Upper lobe of right lung (tissue), 1 donor: ENCODE measurements at places on chromosomes 12 and 14. TPM values are rescaled to one million over a fixed set of nuclear protein-coding genes. Genes with fewer than 3 reads are reported as not detected.

- no peak overlapping the region for H3K27ac ChIP-seq
- no peaks in the 10 kb centered on the region for H3K27me3 ChIP-seq
- no peaks in the 10 kb centered on the region for H3K36me3 ChIP-seq
- no peak overlapping the region for H3K4me3 ChIP-seq
- no peaks in the 10 kb centered on the region for H3K4me1 ChIP-seq
These were observed 117.6 kb upstream of the PWP1 start for GRCh38 chr12:107567876-107568619.

GRCh38 chr14:68137704-68138619, 318.4 kb downstream of the RAD51B start:
- DNase-seq, result no peak
- H3K27me3 ChIP-seq, result no peaks in the 10 kb centered on the region
- H3K4me1 ChIP-seq, result peaks cover 20% of the 10 kb centered on the region

- H3K36me3 ChIP-seq, result no peaks in the 10 kb centered on the region
- H3K4me3 ChIP-seq, result no peak overlapping the region
- no peaks in the 10 kb centered on the region for H3K27me3 ChIP-seq
- no peak for DNase-seq
- no peak overlapping the region for H3K27ac ChIP-seq
These were observed 11.9 kb upstream of the METAP2 start for GRCh38 chr12:95462081-95462480.

- H3K27me3 ChIP-seq, result no peaks in the 10 kb centered on the region
- no peak overlapping the region for H3K27ac ChIP-seq
- H3K36me3 ChIP-seq, result no peaks in the 10 kb centered on the region
- H3K4me3 ChIP-seq, result no peak overlapping the region
- no peaks in the 10 kb centered on the region for H3K4me1 ChIP-seq
These were observed 41.1 kb downstream of the GNG2 start for GRCh38 chr14:51901475-51902024.

DNA sequence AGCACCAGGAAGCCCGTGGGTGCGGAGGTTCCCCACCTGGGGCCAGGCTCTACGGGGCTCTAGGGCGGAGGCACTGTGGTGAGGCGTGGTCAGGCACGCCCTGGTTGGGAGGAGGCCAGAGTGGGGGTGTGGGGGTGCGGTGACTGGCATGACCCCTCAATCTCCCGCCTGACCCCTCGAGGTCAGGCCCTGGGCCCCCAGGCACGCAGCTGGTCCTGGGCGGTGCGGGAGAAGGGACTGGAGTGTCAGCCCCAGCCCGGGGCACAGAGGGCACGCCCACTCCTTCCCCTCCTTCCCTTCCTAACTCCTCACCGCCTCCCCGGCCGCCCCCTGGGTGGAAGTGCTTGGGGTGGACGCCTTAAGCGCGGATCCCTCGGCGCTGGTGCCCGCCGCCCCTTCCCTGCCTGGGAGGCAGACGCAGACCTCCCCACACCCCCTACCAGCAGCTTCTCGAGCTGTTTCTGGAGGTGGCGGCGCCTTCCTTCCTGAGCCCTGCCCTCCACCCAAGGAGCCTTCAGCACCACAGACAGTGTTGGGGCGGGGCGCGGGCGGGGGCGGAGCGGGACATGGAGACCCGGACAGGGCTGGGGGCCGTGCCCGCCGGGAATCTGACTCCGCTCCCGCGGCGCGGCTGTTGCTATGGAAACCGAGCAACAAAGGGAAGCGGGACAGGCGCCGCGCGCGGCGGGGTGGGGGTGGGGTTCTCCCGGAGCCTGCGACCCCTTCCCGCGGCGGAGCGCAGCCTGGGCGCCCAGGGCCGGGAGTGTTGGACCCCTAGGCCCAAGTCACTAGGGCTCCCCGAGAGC, 741 bp upstream of the CRIP2 start:
- peaks cover 12% of the 10 kb centered on the region for H3K27me3 ChIP-seq
- peak overlapping the region; percentile 88 for H3K27ac ChIP-seq
- DNase-seq, result peak; percentile 93

WNT1 gene
- total RNA-seq, result not detected

DNA sequence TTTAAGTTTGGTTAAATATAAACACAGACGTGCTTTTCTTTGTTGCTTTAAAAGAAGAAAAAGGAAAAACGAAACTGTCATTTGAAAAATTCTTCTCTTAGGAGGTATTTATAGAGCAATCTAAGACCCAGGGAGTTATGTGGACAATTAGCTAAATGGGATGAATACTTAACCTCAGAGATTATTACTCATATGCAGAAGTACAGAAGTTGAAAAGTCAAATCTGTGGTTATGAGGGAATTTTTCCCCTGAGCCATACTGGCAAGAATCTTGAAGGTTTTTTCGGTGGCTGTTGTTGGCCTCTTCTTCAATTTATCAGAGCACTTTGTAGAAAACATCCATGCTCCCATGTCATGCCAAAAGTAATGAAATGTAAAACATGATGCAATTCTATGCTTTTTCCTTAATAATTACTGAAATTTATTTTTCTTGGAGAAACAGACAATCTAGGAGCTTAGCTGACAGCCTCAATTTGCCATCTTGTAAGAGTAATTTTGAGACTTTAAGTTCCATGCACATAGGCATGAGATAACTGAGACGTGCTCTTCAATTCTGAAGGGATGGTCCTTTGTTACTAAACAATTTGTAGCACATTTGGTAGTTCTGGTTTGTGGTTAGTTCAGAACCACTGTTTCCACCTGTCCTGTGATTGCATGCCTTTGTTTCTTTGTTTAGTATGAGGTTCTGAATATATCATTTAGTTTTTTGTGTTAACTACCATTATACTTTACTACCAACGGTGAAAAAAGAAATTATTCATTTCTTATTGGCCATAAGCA, 126.6 kb downstream of the BCAT1 start:
- DNase-seq, result no peak
- H3K27ac ChIP-seq, result no peak overlapping the region
- no peak overlapping the region for H3K4me3 ChIP-seq
- no peaks in the 10 kb centered on the region for H3K36me3 ChIP-seq
- no peaks in the 10 kb centered on the region for H3K27me3 ChIP-seq

KRT74 gene
- total RNA-seq, result not detected

- H3K4me1 ChIP-seq, result no peaks in the 10 kb centered on the region
- DNase-seq, result no peak
- H3K4me3 ChIP-seq, result no peak within 1 kb of the TSS
- H3K27me3 ChIP-seq, result peaks cover 19% of the 10 kb centered on the region
- H3K27ac ChIP-seq, result no peak within 1 kb of the TSS
These were observed at the start of gene KRT75 for GRCh38 chr12:52434081-52434733. TSS of gene KRT75 (minus strand) at chr12:52434371. CDS start at chr12:52434304, 67 bp downstream.

AKAP5 gene
- 3.6 TPM for total RNA-seq

DNA sequence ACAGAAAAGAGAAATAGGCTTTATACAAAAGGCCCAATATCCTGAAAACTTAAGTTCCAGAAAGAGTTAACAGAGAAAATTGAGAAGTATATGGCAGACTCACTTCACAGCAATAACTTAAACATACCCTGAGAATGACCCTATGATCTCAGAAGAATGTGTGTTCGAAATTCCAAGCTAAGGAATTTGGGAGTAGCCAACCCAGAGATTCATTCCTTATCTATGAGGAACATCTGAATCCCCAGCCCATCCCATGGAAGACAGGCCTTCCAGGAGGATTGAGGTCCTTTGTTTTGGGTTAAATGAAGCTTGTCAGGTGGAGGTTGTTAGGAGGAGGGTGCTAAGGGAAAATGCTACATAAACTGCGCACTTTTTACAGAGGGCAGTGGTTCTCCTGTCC, 7.5 kb upstream of the SAV1 start:
- DNase-seq, result no peak
- no peaks in the 10 kb centered on the region for H3K27me3 ChIP-seq
- no peak overlapping the region for H3K4me3 ChIP-seq
- H3K4me1 ChIP-seq, result no peaks in the 10 kb centered on the region

DNA sequence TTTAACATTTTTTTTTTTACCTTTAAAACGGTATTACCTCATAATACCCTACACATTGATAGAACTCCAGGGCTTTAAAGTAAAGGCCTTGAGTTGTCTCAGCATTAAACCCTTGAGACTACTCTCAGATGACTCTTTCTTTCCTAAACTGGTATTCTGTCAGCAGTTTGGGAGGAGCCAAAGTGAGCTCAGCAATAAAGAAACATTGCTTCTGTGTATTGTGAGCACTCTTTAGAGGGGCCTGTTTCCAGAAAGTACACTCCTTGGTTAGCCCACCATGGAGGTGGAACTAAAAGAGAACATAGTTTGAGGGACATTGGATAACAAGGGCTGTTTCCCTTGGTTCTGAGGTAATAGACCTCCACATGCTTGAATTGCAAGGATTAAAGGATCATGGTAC, 20.4 kb downstream of the MAP3K12 start:
- no peak overlapping the region for H3K4me3 ChIP-seq
- no peak for DNase-seq
- H3K27me3 ChIP-seq, result no peaks in the 10 kb centered on the region
- H3K4me1 ChIP-seq, result peaks cover 11% of the 10 kb centered on the region
- peaks cover 100% of the 10 kb centered on the region for H3K36me3 ChIP-seq

POTEG gene
- total RNA-seq, result not detected

GRCh38 chr12:68537571-68537970, 73.1 kb upstream of the RAP1B start:
- no peak overlapping the region for H3K4me3 ChIP-seq
- DNase-seq, result no peak
- no peak overlapping the region for H3K27ac ChIP-seq
- H3K36me3 ChIP-seq, result no peaks in the 10 kb centered on the region
- no peaks in the 10 kb centered on the region for H3K27me3 ChIP-seq

GRCh38 chr12:85060916-85061315, 24.8 kb downstream of the LRRIQ1 start:
- no peak overlapping the region for H3K27ac ChIP-seq
- H3K27me3 ChIP-seq, result no peaks in the 10 kb centered on the region
- no peak overlapping the region for H3K4me3 ChIP-seq
- H3K36me3 ChIP-seq, result no peaks in the 10 kb centered on the region
- H3K4me1 ChIP-seq, result no peaks in the 10 kb centered on the region
- DNase-seq, result no peak

DNA sequence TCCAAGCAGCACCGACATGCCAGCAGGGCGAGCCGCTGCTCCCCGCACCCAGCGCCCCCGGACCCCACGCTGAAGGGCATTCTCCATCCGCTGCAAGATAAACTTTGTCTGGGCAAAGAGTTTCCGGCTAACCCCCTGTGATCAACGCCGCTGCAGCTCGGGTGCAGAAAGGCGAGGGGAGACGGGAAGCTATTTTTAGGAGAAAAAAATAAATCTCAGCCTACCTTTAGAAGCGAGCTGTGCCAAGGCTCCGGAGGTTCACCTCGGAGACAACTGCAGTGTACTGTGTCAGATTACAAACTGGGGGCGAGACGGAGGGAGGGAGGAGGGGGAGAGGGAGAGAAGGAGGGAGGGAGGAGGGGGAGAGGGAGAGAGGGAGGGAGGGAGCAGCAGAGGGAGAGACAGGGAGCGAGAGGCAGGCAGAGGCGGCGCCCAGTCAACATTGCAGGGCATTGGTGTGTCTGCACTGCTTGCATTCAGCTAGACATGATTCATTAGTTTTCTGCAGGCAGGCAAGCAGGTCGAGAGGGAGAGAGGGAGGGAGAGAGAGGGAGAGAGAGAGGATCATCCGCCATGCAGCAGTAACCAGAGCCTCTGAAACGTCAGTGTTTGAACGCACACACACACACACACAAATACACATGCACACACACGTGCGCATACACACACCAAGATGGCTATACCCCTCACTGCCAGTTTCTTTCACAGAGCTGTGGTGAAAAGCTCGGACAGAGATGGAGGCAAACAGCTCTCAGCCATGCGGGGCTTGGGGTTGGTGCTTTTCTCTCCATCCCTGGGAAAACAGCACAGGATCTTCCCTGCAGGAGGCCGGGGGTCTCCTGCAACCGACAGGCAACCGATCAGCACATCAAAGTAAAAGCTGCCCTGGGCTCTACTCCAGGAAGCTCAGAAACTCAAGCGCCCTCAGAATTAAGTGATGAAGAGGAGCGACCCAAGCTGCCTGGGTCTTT, at the start of gene RIMBP2:
Gene RIMBP2, minus strand, starts transcription at position 302 of the 971 bp plus-strand sequence. CDS start 237,286 bp downstream, outside the sequence.
- no peak within 1 kb of the TSS for H3K27ac ChIP-seq
- H3K4me1 ChIP-seq, result peaks cover 3% of the 10 kb centered on the region
- peaks cover 42% of the 10 kb centered on the region for H3K27me3 ChIP-seq
- no peaks in the 10 kb centered on the region for H3K36me3 ChIP-seq

DNA sequence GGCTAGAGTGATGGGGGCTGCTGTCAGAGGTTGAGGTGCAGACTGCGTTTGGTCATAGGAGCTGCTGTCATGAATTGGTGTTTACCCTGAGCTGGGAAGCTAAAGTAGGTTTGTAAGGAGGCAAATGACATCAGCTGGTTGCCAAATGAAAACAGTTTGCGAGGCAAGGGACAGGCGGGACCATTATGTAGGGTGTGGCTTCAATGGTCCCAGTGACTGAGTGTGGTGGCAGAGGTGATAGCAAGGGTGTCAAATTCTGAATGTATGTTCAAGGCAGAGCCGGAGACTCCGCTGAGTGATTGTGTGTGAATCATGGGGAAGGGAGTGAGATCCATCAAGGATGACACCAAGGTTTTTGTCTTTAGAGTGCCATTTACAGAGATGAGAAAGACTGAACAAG, 359.5 kb downstream of the VRK1 start:
- no peaks in the 10 kb centered on the region for H3K4me1 ChIP-seq
- H3K27ac ChIP-seq, result no peak overlapping the region
- H3K36me3 ChIP-seq, result no peaks in the 10 kb centered on the region
- no peak for DNase-seq
- no peak overlapping the region for H3K4me3 ChIP-seq

- DNase-seq, result no peak
- H3K4me1 ChIP-seq, result no peaks in the 10 kb centered on the region
These were observed 501.1 kb downstream of the NAV3 start for GRCh38 chr12:78331753-78332152.

HOXC4 gene
- 0.61 TPM for total RNA-seq
